Stimulated activated CD4-positive, alpha-beta T cell treated with anti-CD3 and anti-CD28 coated beads, Interleukin-12 subunit alpha, Interleukin-12 subunit beta, amount 100 ng/mL, for 4 hours (primary cell): ENCODE measurements at places on chromosomes 5 and 9.

GRCh38 chr5:66882606-66883227, 286.5 kb downstream of the MAST4 start:
- no peak for DNase-seq

- no peak for DNase-seq
These were observed 3.5 kb upstream of the EXOSC2 start for GRCh38 chr9:130689937-130690700.

GRCh38 chr5:179620293-179620692, 3.2 kb downstream of the HNRNPH1 start:
- DNase-seq: no peak

GRCh38 chr9:75906531-75906930, 16.1 kb downstream of the PCSK5 start:
- DNase-seq: no peak

DNA sequence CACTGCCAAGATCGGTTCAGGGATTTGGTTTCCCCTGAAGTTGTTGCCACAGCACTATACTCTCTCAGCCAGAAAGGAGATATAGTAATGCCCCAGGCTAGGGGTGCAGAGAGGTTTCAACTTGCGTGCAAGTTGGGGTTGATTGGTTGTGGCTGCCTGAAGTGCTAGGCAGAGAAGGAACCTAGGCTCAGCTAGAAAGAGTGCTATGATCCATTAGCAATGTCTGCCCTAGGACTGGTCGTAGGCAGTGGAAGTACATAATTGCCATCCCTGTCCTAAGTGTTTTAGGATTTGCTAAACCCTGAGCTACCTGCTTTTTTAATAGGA, 136.6 kb upstream of the SMIM23 start:
- DNase-seq: no peak

GRCh38 chr9:33263131-33264002, 1.1 kb downstream of the BAG1 start:
- no peak for DNase-seq

- no peak for DNase-seq
These were observed 459.3 kb upstream of the MEF2C start for GRCh38 chr5:89342106-89342876.

GRCh38 chr5:62909326-62909725, 330.7 kb downstream of the LRRC70 start:
- no peak for DNase-seq

- no peak for DNase-seq
These were observed 8.4 kb downstream of the SLC1A3 start for GRCh38 chr5:36614657-36615308.

- no peak for DNase-seq
These were observed 116.3 kb downstream of the FEM1C start for GRCh38 chr5:115428248-115428647.

DNA sequence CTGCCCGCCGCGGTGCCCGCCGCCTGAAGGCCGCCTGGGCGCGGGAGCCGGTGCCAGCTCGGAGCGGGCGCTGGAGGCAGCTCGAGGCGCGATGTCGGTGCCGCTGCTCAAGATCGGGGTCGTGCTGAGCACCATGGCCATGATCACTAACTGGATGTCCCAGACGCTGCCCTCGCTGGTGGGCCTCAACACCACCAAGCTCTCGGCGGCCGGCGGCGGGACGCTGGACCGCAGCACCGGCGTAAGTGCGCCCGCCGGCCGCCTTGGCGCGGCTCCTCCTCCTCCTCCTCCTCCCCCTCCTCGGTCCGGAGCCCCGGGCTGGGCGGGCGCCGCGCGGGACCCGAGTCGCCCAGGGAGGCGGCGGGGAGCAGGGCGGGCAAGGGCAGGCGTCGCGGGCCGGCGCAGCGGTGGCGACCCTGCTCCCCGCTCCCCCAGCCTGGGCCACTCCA, 455 bp downstream of the OLFM1 start:
- DNase-seq: no peak

DNA sequence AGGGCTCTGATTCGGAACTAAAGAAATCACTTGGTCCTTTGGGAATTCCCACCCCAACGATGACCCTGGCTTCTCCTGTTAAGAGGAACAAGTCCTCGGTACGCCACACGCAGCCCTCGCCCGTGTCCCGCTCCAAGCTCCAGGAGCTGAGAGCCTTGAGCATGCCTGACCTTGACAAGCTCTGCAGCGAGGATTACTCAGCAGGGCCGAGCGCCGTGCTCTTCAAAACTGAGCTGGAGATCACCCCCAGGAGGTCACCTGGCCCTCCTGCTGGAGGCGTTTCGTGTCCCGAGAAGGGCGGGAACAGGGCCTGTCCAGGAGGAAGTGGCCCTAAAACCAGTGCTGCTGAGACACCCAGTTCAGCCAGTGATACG, 83.4 kb downstream of the GOLPH3 start:
- DNase-seq: no peak

GRCh38 chr5:173834071-173834771, 53.9 kb upstream of the CPEB4 start:
- DNase-seq: no peak
